ENCODE measurements at places on chromosomes 4 and X.

DNA sequence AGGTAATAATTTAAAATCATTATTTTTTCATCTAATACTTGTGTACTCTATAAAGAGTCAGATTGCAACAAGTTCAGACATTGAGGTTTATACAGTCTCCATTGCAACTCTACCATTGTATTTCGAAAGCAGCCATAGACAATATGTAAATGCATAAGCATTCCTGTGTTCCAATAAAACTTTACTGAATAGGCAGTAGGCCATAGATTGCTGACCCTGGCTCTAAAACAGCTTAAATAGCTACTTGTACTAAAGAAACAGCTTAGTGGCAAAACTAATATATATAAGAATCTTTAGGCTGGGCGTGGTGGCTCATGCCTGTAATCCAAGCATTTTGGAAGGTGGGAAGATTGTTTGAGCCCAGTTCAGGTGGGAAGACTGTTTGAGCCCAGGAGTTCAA is 115.3 kb downstream of the PRSS12 start:
- DNase-seq = no peak

DNA sequence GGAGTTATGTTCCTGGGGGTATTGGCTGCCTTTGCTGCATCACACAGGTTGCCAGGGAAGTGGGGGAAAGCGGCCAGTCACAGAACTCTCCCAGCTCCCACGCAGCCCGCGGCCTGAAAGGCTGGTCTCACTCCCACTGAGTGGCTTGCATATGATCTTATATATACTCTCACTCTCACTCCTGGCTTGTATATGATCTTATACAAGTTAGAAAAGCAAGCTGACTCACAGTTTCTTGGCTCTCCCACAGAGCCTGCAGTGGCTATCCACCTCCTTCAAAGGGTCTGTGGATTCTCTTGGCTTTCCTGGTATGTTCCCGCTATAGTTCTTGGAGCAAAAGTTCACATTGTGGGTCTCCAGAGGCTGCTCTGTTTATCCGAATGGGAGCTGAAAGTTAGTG is 833.5 kb upstream of the GALNTL6 start:
- DNase-seq = no peak

GRCh38 chr4:84085986-84086385 is 413.1 kb downstream of the NKX6-1 start:
- no peak for DNase-seq

- no peak for DNase-seq
Observed at GRCh38 chr4:22324422-22324821, 191.4 kb downstream of the ADGRA3 start.

GRCh38 chrX:106450405-106450804 is 161.4 kb upstream of the RADX start:
- DNase-seq = no peak

- no peak for DNase-seq
Observed at GRCh38 chrX:39592776-39593175, 505.0 kb downstream of the BCOR start.

GRCh38 chr4:61336488-61336887 is 136.4 kb downstream of the ADGRL3 start:
- no peak for DNase-seq

- DNase-seq = no peak
Observed at GRCh38 chr4:1493540-1494287, 87.5 kb upstream of the NKX1-1 start.

GRCh38 chr4:82611527-82611926 is 49.7 kb upstream of the TMEM150C start:
- DNase-seq = no peak

GRCh38 chr4:17680559-17681280 is 66.3 kb downstream of the MED28 start:
- no peak for DNase-seq

DNA sequence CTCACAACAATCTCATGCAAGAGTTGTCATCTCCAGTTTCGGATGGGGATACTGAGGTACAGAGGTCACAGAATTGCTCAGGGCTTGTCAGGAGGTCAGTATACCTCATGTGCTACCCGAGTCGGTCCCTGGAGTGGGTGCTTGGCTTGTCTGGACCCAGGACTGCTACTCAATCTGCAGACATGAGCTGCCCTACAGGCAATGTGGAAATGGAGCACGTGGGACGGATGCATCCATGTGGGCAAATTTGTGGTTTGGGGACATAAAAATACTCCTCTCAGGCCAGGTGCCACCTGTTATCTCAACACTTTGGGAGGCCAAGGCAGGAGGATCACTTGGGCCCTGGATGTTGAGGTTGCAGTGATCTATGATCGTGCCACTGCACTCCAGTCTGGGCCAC is 15.8 kb downstream of the USP11 start:
- DNase-seq = no peak

DNA sequence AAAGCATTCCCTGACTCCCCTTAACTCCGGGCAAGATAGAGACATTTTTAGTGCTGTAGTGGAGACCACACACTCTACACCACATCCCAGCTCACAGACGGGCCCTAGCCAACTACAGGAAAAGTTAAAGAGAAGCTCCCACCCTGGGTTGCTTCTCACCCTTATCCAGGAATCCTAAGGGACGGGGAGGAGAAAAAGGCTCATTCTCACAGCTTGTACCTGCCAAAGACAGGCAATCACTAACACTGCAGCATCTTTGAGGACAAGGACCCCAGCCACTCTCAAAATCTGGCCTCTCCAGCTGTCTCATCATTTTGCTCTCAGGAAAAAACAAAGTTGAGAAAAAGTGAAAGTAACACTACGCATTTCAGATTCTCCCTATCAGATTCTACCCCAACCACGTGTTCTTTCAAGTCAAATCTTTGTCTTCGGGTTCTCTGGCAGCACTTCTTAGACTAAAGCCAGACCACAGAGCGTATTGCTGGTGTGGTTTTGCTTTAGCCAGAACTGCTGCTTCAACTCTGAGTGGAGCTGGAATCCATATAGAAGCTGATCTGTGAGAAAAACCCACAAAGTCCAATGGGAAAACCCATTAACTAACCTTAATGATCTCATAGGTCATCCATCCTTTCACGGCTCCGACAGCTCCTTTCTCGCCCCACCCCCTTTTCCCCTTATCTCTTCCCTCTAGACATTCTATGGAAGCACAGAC is 605.9 kb upstream of the DIPK2B start:
- DNase-seq = peak; percentile 21

DNA sequence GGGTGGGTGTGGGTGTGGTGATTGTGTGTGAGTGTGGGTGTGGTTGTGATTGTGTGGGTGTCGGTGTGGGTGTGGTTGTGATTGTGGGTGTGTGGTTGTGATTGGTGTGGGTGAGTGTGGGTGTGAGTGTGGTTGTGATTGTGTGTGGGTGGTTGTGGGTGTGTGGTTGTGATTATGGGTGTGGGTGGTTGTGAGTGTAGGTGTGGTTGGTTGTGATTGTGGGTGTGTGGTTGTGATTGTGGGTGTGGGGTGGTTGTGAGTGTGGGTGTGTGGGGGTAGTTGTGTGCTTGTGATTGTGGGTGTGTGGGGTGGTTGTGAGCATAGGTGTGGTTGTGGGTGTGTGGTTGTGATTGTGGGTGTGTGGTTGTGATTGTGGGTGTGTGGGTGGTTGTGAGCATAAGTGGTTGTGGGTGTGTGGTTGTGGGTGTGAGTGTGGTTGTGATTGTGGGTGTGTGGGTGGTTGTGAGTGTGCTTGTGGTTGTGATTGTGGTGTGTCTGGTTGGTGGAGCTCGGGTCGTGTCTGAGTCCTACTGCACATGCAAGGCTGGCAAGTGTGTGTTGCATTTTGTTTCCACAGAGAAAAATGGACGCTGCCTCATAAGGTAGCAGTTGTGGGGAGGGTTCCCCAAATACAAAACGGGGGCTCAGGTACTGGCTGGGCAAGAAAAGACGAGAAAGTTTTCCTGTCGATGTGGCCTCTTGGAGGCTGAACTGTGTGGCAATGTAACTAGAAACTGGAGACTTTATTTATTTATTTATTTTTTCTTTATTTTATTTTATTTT is 116.7 kb downstream of the UBE2K start:
- no peak for DNase-seq

- no peak for DNase-seq
Observed at GRCh38 chr4:147682755-147683154, 1.2 kb downstream of the PRMT9 start.

- DNase-seq = no peak
Observed at GRCh38 chr4:3396600-3396999, 45.2 kb upstream of the HGFAC start.

DNA sequence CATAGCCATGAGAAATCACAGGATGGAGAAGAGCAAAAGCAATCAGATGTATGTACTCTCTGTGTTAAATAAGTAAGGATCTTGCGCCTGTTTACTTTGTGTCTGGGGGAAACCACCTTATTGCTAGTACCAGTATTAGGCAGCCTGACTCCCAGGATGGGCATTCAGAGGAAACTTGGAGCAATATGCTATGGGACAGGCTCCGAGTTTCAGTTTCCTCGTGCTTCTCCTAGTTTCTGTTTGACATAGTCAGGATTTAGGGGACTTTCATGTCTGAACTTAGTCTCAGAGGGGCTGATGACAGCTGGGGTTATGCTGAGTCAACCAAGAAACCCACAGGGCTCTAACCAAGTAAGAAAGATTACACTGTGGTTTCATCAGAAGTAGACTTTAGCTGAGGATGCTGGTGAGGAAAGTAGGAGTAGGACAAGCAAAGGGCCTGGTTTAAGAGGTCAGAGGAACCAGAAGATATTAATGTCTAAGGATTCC is 13.5 kb downstream of the NSUN7 start:
- DNase-seq = no peak

Measured in CD8-positive, alpha-beta T cell (primary cell).